ENCODE measurements at places on chromosomes 1 and 21.

DNA sequence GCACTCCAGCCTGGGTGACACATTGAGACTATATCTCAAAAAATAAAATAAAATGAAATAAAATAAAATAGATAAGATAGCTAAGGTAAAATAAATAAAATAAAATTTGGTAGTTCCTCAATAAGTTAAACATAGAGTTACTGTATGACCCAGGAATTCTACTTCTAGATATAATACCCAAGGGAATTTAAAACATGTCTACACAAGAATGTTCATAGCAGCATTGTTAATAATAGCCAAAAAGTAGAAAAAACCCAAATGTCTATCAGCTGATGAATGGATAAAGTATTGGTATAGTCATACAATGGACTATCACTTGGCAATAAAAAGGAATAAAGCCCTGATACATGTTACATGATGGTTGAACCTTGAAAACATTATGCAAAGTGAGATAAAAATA lies 47.8 kb downstream of the CEP350 start:
- no peak for DNase-seq

DNA sequence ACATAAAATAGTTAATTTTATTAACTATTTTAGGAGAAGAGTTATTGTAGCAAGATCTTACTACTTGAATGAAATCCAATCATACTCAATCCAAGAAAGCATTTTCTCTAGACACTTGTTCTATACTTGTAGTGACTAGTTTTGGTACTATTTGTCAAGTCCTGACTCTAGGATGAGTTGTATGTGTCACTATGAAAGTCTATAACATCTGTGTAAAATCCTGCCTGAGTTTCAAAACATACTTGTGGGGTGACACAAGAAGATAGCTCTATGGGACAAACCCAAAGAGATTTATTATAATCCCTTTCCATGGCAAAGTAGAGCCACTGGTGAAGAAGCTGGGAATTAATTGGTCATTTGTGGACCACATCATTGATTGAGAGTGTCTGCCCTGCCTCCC lies 1042.2 kb upstream of the ADGRL4 start:
- DNase-seq, result no peak

DNA sequence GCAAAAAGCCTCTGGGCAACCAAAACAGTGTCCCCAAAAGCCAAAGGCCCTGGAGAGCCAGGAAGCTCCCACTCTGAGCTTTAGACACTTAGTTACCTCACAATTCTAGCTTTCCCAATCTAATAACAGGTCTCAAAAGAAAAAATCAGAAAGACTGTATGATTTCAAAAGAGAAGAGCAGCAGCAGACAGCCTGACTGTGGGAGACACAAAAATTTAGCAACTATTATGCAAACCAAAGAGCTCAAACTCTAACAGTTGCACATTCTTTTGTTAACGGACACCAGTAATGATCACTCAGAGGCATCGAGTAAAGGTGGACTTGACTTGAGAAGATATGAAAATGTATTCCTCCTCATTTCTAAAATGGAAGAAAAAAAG lies 160.1 kb downstream of the SLC45A1 start:
- DNase-seq, result no peak

GRCh38 chr1:89259283-89259971 lies 13.2 kb downstream of the GBP5 start:
- DNase-seq, result peak; percentile 59

- no peak for DNase-seq
Observed at GRCh38 chr1:96660503-96660902, 61.1 kb upstream of the PTBP2 start.

GRCh38 chr1:201069636-201070035 lies 42.6 kb downstream of the CACNA1S start:
- DNase-seq, result no peak

GRCh38 chr1:183870351-183871077 lies 65.6 kb downstream of the RGL1 start:
- no peak for DNase-seq

DNA sequence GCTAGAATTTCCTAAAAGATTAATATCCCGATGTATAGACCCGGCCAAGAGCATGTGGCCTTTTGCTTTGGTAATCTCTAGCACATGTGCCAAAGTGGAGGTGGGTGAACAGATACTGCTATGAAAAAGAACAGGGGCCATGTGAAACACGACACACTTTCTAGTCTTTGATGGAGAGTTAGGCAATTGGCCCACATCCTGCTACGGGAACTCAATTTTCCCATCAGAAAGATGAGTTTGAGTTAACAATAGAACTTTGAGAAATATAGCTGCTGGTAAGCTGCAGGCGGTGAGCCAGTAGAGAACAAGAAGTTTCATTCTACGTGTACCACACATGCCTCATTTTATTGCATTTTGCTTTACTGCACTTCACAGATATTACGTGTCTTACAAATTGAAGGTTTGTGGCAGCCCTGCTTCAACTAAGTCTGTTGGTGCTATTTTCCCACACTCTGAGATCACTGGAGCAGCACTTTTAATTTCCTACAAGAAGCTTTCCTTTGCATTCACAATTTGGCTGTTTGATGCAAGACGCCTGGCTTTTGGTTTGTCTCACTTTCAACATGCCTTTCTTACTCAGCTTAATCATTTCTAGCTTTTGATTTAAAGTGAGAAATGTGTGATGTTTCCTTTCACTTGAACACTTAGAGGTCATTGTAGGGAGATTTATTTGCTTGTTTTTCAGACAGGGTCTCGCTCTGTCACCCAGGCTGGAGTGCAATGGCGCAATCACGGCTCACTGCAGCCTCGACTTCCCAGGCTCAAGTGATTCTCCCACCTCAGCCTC lies 46.3 kb downstream of the HTR6 start:
- peak; percentile 60 for DNase-seq

GRCh38 chr1:220733086-220733601 lies 15.0 kb upstream of the MTARC2 start:
- peak; percentile 85 for DNase-seq

- DNase-seq, result peak; percentile 69
Observed at GRCh38 chr1:5509664-5510452, 482.4 kb downstream of the NPHP4 start.

GRCh38 chr1:22286491-22286890 lies 143.6 kb upstream of the WNT4 start:
- no peak for DNase-seq

- no peak for DNase-seq
Observed at GRCh38 chr1:117321680-117322609, 45.3 kb upstream of the MAN1A2 start.

DNA sequence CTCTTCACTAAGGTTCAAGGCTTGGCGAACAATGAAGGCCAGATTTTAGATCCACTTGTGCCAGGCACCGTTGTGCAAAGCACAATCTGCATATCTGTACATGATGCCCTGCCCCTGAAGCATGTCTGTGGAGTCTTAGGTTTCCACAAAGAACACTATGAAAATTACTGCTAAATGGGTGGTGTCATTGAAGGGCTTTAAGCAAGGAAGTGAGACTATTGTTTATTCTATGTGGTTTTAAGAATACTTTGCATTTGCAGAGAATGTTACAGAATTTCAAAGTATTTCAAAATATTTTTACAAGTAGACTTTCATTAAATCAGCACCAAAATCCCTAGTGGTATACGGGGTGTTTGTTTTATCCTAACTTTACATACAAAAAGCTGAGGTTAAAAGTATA lies 8.8 kb downstream of the TSEN15 start:
- no peak for DNase-seq

- peak; percentile 71 for DNase-seq
Observed at GRCh38 chr1:116910379-116911187, 867 bp downstream of the PTGFRN start.

- DNase-seq, result no peak
Observed at GRCh38 chr1:99548943-99549605, 96.8 kb upstream of the PALMD start.

DNA sequence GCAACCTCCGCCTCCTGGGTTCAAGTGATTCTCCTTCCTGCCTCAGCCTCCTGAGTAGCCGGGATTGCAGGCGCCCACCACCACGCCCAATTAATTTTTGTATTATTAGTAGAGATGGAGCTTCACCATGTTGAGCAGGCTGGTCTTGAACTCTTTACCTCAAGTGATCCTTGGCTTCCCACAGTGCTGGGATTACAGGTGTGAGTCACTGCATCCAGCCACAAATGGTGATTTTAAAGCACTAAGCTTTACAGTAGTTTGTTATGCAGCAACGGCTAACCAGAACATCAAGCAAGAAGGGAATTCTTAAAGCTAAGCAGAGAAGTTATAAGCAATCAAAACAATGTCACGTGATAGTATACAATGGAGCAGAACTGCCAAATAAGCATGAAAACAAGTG lies 65.7 kb downstream of the NVL start:
- DNase-seq, result no peak

DNA sequence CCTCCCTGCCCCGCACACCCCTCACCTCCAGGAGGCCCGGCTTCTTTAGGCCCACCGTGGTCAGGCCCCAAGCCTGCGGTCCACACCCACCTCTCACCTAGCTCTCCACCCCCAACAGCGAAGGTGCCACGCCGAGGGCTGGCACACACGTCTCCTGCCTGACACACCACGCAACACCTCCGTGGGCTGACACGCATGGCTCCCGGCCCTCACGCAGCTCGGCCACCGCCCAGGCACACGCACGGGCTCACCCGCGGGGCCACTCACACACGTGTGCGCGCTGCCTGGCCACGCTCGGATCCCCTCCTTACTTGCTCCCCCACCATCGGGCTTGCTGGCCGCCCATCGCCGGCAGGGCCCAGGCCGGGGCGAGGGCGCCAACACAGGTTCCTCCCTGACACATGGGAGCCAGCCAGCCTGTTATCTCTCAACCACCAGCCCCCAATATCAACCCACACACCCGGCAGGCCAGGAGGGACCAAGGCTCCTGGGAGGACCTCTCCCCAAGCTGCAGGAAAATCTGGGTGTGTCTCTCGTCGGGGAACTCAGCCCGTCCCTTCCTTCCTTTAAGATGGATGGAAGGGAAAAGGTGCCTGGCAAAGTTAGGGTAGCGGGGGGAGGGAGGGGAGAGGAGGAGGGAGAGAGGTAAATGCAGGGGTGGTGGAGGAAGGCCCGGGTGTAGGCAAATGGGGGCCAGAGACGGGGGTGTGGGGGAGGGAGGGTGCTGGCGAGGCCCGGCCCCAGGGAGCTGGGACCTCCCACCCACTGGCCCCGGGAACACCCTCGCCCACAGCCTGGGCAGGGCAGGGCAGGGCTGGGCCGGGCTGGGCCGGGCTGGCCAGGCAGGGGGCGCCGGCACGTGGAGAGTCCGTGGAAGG lies 546 bp downstream of the ELOVL1 start:
- DNase-seq, result peak; percentile 48

DNA sequence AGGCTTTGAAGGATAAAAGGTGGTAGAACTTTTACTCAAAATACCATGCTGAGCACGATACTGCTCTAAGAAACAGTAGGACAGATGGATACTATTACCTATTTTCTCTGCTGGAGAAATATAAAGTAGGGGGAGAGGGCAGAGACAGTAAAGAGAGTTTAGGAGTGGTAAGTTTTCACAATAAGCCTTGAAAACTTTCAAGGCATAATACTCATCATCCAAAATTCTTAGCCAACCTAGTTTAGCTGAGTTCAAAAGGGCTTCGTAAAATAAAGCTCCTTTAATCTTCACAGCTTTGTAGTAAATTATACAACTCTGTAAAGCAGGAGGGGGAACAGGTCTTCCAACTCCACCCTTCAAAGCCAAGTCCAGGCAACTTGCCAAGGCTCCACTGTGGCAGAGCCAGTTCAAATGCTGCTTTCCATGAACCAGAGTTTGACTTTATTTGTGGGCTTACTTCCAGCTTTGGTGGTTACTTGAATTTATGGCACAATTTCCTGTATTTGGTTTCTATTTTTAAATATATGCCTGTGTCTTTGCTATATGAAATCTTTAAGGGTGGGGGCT lies 15.5 kb downstream of the TEX38 start:
- DNase-seq, result no peak

DNA sequence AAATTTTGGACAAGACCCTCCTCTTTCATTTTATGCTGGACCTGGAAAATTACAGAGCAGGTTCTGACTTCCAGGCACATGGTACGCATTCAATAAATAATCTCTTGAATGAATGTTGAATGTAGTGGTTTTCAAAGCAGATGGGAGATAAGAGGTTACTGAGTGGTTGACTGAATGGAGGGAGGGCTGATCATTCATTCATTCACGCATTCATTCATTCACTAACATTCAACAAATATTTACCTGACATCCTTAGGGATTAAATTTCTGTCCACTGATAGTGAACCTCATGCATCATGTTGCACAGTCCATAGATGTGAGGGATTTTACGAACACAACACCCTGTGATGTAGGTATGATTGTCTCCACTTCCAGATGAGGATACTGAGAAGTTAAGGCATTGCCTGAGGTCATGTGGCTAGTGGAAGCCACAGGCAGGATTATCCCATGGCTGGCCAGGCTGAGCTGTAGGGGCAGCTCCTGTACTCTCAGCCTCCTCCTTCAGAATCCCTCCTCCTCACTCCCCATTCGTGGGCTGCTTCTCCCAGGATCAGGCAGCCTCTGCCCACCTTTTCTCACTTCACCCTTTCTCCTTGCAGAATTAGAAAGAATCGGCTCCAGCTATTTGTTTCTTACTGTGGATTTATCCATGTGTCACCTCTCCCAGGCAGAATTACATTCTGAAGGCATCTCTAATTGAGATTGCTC lies 48.4 kb upstream of the ATP5PO start:
- DNase-seq, result no peak

DNA sequence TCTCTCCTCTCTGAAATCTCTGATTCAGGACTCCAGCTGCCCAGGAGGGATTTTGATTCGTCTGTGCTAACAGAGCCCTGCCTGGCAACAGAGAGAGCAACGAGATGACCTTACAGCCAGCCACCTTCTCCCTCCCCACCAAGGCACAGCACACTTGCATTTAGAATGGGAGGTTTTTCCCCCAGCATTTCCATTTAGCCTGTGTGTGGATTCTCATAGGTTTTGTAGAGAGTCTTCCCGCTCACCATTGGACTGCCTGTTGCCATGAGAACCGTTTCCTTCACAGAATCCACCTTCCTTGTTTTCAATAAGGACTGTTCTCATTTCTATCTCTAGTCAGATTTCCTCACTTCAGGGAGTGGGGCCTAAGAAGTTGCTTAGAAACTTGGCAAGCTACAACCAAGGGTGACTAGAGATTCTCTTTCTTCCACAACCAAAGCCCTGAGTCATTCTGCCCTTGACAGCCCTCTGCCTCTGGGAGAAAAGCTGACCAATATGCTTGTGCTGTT lies 5.8 kb upstream of the IKBKE start:
- DNase-seq, result no peak

DNA sequence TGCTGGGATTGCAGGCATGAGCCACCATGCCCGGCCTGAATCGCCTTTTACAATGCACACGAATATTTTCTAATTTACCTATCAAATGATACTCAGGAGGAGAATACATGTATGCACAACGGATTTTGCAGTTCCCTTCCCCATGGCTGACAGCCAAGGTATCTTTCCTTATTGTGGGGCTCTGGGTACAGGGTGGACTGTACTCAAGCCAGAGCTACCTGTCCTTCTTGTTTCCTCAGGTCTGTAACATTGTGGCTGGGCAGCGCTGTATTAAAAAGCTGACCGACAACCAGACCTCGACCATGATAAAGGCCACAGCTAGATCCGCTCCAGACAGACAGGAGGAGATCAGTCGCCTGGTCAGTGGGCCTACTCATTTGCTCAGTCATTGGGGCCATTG lies 18.2 kb downstream of the AGO1 start:
- DNase-seq, result no peak

All from activated T-cell treated with anti-CD3 and anti-CD28 coated beads, Interleukin-2, amount 50 U/mL, for 72 hours (primary cell).